AG04450 (cell line): ENCODE measurements at places on chromosomes 2 and 18.

- no peak for DNase-seq
Measured at GRCh38 chr2:120508567-120509041, 162.7 kb downstream of the INHBB start.

GRCh38 chr2:226526716-226527115 is 272.9 kb downstream of the IRS1 start:
- no peak for DNase-seq

GRCh38 chr18:76447258-76447890 is 47.7 kb downstream of the ZNF516 start:
- DNase-seq: no peak

GRCh38 chr2:161061786-161062185 is 98.4 kb upstream of the TANK start:
- no peak for DNase-seq

GRCh38 chr2:234031207-234031606 is 19.3 kb upstream of the SPP2 start:
- no peak for DNase-seq

- DNase-seq: no peak
Measured at GRCh38 chr2:135664623-135665068, 77.0 kb upstream of the UBXN4 start.

- no peak for DNase-seq
Measured at GRCh38 chr2:71757351-71757750, 304.0 kb downstream of the DYSF start.

GRCh38 chr2:171564463-171564862 is 42.2 kb downstream of the CYBRD1 start:
- peak; percentile 20 for DNase-seq

GRCh38 chr2:98900721-98901120 is 35.3 kb downstream of the CRACDL start:
- DNase-seq: no peak

DNA sequence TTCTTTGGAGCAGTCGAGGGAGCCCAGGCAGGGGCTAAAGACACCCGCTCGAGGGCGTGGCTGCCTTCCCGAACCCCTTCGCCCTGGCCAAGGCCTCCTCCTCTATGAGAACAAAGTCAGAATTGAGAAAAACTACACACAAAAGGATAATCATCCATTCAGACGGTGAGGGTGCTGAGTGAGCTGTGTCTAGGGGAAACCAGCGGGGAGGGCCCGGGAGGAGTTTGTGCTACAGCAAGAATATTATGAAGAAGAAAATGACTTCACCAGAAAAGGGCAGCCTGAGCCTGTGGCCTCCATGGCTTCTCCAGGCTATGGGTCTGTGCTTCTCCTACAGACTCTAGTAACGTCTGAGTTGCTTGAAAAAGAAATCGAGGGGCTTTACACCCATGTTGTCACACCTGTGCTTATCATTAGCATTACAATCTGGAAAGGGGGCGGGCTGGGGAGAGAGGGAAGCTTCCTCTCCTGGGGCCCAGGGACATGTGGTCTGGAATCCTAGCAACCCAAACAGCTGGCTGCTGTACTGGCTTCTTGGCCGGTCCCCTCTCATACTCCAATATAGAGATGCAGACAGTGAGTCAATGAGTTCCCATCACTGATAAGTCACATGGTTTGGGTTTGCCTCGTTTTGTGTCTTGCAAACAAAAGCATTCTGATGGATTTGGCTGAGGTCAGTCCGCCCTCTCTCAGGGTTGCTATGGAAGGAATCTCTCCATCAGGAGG is 52.0 kb upstream of the ARL4C start:
- DNase-seq: no peak
